ENCODE measurements at places on chromosomes 5 and 9.

DNA sequence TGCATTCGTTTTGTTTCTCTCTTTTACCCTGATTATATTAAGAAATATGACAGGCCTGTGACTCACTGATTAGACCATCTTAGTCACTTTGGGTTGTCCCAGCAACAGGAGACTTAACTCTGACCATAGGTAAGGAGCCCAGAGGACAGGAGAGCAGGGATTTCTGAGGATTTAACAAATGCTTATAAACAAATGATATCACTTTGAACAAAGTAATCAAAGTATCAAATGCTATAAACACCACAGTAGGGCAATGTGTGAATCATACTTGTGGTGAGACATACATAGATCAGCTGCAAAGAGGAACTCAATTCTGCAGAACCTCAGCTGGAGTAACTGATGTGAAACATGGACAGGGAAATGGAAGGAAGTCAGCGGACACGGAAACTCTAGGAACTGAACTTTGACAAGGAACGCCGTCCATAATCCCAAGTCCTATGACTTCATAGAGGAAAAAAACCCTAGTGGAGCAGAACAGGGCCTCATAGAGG, 190.6 kb upstream of the MSX2 start:
- peak; percentile 76 for DNase-seq

DNA sequence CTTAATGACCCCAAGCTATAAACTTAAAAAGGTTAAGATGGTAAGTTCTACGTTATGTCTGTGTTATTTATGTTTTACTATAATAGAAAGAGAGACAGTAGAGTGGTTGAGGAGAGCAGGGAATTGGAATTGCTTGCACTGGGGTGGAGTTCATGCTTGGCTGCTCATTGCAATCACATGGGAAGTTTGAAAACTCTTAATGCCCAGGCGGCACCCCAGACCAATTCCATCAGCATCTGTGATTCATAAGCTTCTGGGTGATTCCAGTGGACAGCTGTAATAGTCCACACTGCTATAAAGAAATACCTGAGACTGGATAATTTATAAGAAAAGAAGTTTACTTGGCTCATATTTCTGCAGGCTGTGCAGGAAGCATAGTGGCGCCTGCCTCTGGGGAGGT, 323.9 kb upstream of the MSX2 start:
- DNase-seq: no peak

DNA sequence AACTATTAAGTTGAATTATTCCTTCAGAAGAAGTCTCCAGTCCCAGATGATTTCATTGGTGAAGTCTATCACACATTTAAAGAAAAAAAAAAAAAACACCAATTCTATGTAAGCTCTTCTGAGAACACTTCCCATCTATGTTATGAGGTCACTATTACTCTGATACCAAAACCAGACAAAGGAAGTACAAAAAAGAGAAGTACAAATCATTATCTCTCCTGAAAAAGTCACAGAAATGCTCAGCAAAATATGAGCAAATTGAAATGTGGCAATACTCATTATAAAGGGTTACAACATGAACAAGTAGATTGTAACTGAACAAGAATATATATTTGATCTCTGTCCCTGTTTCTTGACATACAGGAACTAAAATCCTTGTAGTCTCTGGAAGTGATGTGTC, 280.4 kb downstream of the TLE1 start:
- no peak for DNase-seq

DNA sequence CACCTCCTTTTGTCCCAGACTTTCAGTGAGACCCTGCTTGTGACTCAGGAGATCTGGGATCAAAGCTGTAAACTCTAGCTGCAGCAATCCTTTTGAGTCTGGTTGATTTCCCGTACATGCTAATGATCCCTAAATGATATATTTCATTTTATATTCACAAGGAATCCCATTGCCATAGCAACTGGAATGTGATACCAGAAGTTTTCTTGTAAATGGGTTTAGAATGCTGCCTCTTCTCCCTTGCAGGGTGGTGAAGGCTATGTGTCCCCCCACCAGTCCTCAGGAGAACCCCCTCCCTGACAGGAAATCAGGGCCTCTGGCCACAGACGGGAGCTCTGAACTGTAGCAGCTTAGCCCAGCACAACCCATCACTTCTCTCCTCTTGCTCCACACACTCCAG, 215.0 kb downstream of the FSTL4 start:
- DNase-seq: no peak

GRCh38 chr5:150411245-150411979, 1.3 kb downstream of the CD74 start:
- DNase-seq: peak; percentile 89
